ENCODE measurements at places on chromosomes 5 and 9.

DNA sequence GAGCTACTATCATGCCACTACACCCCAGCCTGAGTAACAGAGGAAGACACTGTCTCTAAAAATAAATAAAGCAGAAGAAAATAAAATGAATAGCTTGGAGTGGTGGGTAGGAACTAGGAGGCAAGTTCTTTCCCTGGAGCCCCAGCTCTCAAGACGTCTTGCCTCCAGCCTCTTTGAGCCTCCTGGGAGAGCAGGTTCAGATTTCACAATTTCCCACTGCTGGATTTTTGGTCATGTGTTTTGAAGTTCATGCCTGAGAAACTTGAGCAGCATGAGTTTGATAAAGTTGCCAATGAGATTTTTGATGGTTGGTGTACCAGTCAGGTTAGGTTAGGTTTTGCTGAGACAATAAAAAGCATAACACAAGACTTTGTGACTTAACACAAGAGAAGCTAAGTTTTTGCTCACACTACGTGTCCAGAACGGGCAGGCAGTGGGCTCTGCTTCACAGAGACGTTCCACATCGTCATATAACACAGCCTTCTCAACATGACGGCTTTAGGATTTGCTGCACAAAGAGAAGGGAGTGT lies 4.1 kb upstream of the CCDC69 start:
- no peak for DNase-seq

DNA sequence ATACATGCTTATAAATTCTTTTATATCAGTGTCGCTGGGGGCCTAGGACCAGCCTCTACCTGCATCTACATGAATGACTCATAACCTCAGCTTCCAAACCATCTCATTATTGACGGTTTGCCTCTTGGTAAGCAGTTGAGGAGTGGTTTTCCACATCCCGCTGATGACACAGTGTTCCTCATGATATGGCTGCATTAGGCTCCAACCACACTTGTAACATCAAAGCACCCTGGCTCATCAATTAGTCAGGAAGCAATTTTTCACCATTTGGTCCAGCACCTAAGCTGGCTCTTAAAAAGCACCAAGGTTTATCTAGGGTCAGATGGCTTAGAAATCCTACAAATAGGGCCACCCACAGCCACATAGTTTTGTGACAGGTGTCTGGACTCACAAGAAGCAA lies 402.4 kb downstream of the ARHGEF28 start:
- no peak for DNase-seq

GRCh38 chr5:156427315-156427714 lies 100.4 kb downstream of the SGCD start:
- no peak for DNase-seq

DNA sequence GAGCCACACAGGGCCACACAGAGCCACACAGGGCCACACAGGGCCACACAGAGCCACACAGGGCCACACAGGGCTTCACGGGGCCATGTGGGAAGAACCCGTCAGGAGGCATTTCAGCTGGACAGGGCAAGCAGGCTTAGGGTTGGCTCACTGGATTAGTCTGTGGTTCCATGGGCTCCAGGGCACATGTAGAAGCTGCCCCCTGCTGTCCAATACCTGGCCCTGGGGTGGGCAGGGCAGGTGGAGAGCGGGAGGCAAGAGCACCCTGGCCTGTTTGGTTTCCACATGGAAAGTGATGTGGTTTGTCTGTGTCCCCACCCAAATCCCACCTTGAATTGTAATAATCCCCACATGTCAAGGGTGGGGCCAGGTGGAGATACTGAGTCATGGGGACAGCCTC lies 16.4 kb upstream of the LPCAT1 start:
- DNase-seq, result peak; percentile 35

DNA sequence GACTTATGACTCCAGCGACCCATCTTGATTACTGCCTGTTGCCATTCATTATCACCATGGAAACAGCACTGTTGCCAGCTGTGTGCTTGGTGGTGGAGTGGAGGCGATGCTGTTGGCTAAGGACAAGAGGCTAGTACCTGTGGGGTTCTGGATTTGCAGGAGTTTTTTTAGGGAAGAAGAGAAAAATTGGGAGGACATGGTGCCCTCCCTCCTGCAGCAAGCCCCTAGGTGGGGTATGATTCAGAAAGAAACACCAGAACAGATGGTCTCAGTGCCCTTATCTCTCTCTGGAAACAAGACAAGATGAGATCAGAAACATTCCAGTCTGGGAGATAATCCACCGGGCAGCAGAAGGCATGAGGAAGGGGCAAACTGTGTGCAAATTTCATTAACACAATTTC lies 87.8 kb upstream of the TLR4 start:
- DNase-seq, result no peak

DNA sequence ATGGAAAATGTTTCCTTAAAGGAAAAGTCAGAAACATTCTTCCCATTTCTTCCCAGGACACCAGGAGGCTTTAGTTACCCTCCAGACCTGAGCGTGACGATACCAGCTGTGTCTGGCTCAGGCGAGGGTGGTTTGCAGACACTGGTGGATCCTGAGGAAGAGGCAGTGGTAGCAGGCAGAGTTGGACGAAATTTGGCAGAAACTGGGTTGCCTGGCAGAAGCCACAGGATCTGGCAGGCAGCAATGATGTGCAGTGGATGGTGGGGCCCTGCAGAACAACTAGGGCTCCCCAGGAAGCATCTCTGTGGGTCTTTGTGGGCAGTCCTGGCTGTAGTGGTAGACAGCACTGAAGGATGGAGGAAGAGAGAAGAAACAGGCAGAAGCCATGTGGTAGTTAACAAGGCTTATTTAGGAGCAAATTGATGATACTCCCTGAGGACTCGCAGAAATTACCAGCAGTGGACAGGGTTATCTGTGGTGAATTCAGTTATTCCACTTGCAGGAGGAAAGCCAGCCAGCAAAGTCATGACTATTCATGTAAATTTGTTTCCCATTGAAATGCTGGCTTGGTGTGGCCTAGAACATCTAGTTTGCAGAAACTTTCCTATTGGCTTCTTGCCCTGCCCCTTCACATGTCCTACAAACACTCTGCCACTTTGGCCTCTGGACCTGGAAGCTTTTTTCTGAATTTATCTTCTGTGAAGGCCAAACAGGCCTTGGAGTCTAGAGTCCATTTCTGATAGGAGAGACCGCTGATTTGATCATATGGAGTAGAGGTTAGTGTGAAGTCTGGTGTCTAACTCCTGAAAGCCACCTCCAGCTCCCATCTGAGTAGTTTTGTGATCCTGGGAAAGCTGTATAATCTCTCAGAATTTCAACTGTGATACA lies 212.0 kb downstream of the DMRT2 start:
- DNase-seq, result no peak

DNA sequence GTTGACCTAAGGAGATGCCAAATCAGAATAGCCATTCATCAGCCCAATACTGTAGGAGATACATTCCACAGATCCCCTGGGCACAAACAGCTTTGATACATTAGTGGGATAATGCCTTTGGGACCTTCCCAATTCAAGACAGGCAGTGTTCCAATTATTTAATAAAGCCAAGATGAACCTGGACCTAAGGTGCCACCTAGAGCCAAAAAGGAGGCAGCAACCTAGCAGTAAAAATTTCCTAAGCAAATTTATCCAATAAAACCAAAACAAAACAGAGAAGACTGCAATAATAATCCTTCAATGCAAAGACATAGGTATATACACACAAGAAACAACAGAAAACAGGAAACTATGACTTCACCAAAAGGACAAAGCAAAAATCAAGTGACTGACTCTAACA lies 253.0 kb downstream of the HINT1 start:
- DNase-seq, result no peak

DNA sequence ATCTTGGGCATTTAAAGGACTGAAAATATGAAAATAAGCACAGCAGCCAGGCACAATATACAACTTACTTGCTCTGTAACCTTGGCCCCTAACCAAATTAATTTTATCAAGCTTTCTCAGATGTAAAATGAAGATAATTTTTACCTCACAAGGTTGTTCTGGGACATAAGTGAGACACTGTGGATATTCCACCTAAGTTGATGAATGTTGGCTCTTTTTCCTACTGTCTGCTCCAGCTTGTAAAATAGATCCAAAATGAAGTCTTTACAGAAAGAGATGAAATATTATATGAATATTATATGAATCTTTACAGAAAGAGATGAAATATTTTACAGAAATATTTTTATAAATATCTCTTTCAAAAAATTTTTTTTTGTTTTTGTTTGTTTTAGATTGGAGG lies 270.1 kb downstream of the DNAH5 start:
- no peak for DNase-seq

- DNase-seq, result no peak
Observed at GRCh38 chr5:14143546-14143840, 351 bp downstream of the TRIO start.

- no peak for DNase-seq
Observed at GRCh38 chr5:57822651-57823050, 340.0 kb upstream of the ACTBL2 start.
